Activated naive CD8-positive, alpha-beta T cell treated with anti-CD3 and anti-CD28 coated beads for 36 hours (primary cell): ENCODE measurements at places on chromosomes 5 and 9. TPM values are rescaled to one million over a fixed set of nuclear protein-coding genes. Genes with fewer than 3 reads are reported as not detected.

Gene C5orf58
- total RNA-seq: not detected

Gene PTGES
- 0.20 TPM for total RNA-seq

Gene HAPLN1
- total RNA-seq: not detected

DNA sequence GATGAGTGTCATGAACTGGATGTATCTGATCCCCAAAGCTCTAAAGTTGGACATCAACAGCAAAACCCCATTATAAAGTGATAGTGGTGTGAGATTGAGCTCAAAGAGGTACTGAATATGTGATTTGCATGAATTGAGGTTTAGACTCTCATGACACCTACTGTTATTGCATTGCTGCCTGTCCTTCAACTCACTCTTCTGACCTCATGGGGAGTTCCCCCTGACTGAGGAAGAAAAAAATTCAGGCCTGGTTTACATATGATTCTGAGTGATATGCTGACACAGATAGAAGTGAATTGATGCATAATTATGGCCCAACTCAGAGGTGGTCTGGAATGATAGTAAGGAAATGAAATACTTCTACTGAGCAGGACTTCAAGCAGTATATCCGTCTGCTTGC is 76.2 kb upstream of the CHD1 start:
- H3K4me3 ChIP-seq: no peak overlapping the region
- peak; percentile 21 for DNase-seq
- peak overlapping the region; percentile 34 for H3K27ac ChIP-seq
- peaks cover 17% of the 10 kb centered on the region for H3K4me1 ChIP-seq
- H3K27me3 ChIP-seq: no peaks in the 10 kb centered on the region

DNA sequence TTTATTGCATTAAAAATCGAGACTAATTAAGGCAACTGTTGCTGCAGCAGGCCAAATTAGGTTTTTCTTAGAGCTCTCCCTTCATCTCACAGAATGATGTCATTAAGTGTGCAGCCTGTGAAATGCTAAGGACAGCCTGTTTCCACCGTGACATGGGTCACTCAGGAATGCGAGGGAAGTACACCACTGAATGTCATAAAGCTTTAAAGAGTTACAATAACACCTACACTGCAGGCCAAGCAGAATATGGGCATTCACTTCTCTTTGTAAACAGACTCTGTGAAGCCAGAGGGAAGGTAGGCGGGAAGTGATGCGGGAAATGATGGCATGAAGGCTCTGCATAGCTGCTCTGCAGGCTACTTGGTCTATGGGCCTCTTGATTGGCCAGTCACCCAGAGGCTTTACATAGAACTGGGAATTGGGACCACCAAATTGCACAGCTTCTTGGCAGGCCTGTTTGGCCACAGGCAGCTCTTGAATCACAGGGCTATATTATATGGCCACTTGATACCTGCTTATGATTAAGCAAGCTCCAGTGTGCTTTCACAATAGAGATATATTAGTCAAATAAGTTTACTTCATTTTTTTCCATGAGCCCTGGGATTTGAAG is 28.4 kb upstream of the AOPEP start:
- no peak overlapping the region for H3K27ac ChIP-seq
- H3K27me3 ChIP-seq: peaks cover 7% of the 10 kb centered on the region
- no peaks in the 10 kb centered on the region for H3K4me1 ChIP-seq
- DNase-seq: no peak

DNA sequence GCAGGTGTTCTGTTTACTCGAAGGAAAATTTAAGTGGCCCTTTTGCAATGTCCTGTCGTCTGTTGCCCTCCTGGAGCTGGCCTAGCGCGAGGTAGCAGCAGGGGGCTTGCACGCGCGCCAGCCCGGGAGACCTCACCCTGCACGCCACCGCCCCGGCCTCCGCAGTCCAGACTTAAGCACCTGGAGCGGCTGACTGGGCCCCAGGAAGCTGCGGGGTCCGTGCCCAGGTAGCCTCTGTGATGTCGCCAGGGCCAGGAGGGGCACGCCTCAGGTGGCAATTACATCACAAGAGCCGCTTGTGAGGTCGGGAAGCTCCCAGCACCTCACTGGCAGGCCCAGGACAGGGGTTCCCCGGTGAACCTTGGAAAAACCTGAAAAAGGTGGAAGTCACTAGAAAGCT is at the start of gene SAXO1:
Gene SAXO1, minus strand, starts transcription at position 195 of the 400 bp plus-strand sequence. CDS start 301 bp downstream, outside the sequence.
- H3K4me1 ChIP-seq: peaks cover 5% of the 10 kb centered on the region
- no peak within 1 kb of the TSS for H3K27ac ChIP-seq
- peaks cover 6% of the 10 kb centered on the region for H3K27me3 ChIP-seq
- DNase-seq: no peak
- no peaks in the 10 kb centered on the region for H3K36me3 ChIP-seq

DNA sequence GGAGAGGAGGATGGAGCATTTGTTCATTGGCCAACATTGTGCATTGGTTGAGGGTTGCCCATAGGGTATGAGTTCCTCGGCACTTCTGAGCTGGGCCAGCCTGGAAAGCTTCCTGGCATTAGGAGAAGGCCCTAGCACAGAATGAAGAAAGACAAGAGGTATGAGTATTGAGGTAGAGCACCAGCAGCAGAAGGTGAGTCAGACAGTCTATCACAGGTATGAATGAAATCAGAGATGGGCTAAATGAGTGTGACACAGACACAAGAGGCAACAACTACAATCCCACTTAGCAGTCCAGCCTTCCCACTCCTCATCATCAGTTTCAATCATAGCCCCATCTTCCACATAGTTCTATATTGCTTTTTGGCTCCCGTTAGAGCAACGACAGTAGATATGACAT is 25.4 kb upstream of the TGFBR1 start:
- DNase-seq: no peak
- H3K4me1 ChIP-seq: peaks cover 24% of the 10 kb centered on the region
- H3K27me3 ChIP-seq: no peaks in the 10 kb centered on the region

GRCh38 chr5:149379818-149380374 is 804 bp upstream of the IL17B start:
- H3K4me1 ChIP-seq: peaks cover 4% of the 10 kb centered on the region
- no peak overlapping the region for H3K4me3 ChIP-seq
- DNase-seq: no peak
